NCI-H2029 treated with DMSO at 0.1 percent for 48 hours (cell line): ENCODE measurements at places on chromosomes 2 and 18.
A peak's percentile ranks its signal among the peaks of the same experiment; 100 is the strongest.

GRCh38 chr2:154692927-154693326, 5.6 kb upstream of the KCNJ3 start:
- DNase-seq, result no peak

DNA sequence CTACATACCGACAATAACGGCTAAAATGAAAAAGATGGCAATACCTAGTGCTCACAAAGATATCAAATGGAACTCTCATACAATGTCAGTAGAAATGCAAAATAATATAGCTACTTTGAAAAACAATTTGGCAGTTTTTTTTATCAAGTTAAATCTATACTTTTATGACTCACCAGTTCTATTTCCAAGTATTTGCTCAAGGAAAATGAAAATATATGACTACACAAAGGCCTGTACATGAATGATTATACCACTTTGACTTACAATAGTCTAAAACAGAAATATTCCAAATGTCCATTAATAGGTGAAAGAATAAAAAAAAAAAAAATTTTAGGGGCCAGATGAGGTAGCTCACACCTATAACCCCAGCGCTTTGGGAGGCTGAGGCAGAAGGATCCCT, 219.8 kb downstream of the ZRANB3 start:
- no peak for DNase-seq

- DNase-seq, result no peak
Measured at GRCh38 chr2:182375862-182376261, 51.0 kb downstream of the PDE1A start.

- DNase-seq, result no peak
Measured at GRCh38 chr2:73913414-73914054, 13.1 kb upstream of the DGUOK start.

- DNase-seq, result no peak
Measured at GRCh38 chr2:101476605-101477208, 1.8 kb upstream of the RFX8 start.

GRCh38 chr18:7514796-7515440, 52.2 kb upstream of the PTPRM start:
- DNase-seq, result no peak

GRCh38 chr2:58571181-58571852, 330.2 kb upstream of the FANCL start:
- peak; percentile 74 for DNase-seq

- DNase-seq, result no peak
Measured at GRCh38 chr2:136531731-136532130, 233.6 kb upstream of the THSD7B start.

DNA sequence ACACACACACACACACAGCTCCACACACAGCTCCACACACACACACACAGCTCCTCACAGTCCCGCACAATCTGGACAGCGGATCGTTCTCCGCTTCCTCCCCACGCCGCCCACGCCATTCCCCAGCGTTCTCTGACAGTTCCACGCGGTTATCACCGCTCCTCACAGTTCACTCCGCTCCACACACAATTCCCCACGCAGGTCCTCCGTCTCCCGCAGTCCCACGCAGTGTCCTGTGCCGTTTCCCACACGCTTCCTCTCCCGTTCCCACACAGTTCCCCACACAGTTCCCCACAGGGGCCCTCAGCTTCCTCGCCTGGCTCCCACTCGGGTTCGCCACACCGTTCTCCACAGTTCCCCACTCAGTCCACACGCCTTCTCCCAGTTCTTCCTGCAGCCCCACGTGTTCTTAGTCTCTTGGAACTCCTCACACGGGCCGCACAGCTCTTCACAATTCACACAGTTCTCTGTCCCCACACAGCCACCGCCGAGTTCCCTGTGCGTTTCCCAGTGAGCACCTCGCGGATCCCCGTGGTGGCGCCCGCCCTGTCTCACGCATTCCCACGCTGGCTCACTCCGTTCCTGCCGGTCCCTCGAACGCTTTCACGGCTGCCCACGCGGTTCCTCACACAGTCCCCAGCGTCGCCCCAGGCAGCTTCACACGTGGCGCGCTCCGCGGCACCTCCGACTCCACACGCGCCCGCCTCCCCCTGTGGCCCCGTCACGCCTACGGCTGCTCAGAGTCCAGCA, 38.4 kb downstream of the KIF1A start:
- DNase-seq, result no peak

- DNase-seq, result no peak
Measured at GRCh38 chr2:159558479-159558878, 57.9 kb downstream of the BAZ2B start.

DNA sequence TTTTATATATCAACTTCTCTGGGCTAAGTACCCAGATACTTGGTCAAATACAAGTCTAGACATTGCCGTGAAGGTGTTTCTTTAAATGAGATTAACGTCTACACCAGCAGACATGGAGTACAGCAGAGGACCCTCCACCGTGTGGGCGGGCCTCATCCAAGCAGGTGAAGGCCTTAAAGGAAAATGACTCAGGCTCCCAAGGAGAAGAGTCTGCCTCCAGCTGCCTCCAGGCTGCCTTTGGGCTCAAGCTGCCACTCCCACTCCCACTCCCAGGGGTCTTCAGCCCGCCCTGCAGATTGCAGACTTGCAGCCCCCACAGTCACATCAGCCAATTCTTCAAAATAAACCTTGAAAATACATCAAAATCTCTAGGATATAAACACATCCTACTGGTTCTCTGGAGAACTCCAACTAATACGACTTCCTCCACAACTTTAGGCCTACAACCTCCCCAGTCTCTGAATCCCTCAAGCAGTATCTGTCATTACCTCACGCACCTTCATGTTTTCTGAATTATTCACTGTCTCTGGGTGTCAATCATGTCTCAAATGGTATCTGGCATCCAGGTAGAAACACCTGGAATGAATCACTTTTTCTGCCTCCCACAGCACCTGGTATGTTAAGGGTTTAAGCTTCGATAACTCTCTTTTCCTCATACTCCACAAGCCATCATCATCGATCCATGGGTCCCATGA, 6.9 kb downstream of the ITGB1BP1 start:
- no peak for DNase-seq

DNA sequence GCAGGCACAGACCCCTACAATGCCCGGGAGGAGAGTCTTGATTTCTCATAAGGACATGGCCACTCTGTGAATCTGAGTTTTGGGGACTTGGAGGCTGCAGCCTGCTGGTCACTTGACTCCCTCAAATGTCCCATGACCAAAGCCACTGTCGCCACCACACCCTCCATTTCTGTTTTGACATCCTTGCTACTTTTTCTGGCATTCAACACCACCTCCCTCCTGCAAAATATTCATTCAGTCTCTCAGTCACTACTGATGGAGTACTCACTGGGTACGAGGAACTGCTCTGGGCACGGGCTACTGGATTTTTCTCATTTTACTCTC, 208.6 kb upstream of the HAAO start:
- no peak for DNase-seq
